ENCODE measurements at places on chromosomes 2 and 18.

DNA sequence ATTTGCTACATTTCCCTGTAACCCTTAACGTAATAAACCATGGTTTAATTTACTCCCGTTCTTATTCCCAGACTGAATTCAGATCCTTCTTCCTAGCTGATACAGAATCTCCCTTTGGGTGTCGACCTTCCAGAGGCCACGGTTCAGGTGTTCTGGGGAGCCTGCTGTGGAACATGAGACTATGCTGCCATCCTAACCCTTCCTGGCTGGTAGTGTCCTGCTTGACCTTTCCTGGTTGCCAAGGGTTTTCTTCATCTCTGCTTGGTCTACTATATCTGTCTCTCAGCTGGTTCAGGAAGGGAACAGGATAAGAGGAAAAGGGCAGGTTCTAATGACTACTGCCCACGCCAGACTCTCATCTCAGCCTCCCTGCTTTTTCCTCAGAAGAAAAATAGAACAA lies 36.5 kb downstream of the STAT1 start:
- DNase-seq = no peak

- no peak for DNase-seq
Measured at GRCh38 chr18:62281684-62282083, 43.4 kb upstream of the TNFRSF11A start.

GRCh38 chr2:162103443-162104009 lies 29.5 kb upstream of the DPP4 start:
- DNase-seq = no peak

DNA sequence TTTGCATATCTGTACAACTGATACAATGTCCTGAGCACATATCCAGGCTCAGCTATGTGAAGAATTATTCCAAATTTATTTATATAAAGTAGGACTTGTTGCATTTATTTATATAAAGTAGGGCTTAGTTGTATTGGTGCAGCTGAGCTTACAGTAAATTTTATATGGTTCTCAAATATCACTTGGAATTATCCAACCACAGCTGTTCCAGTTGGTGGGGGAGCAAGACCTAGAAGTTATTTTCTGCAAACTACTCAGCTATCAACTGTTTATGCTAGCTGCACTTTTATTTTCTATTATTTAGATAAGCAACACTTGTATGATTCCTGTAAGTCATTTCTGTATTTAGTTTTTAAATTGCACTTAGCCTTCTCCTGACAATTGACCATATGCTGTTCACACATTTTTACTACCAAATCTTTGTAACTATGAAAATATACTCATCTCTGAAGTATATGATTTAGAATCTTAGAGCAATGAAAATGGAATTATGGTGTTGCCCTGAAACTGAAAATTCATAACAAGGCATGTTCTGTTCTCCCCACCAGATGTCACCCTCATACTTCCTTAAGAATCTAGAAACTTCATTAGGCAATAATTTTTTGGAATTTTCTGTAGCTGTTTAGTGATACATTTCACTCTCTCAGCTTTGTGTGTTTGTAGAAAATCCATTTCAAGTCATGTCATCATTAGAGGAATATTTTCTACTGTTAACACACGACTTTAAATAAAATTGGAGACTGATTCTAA lies 157.0 kb upstream of the CBLN2 start:
- DNase-seq = no peak

DNA sequence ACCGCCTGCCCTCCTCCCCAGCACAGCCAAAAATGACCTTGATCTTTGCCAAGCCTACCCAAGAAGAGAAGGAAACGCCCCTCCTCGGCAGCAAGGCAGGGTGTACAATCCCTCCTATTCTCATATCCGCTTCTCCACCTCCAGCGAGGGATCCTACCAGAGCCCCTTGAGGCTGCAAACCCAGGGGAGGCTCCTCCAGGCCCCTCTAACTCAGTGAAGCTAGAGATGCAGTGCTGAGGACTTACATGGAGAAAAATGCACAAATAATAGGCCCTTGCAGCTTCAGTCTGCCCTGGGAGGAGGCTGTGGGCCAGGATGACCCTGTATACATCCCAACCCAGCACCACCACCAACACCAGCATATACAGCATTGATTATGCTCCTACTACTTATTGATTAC lies 46.9 kb upstream of the POMC start:
- DNase-seq = no peak

- no peak for DNase-seq
Measured at GRCh38 chr2:36915627-36916026, 50.7 kb downstream of the STRN start.

DNA sequence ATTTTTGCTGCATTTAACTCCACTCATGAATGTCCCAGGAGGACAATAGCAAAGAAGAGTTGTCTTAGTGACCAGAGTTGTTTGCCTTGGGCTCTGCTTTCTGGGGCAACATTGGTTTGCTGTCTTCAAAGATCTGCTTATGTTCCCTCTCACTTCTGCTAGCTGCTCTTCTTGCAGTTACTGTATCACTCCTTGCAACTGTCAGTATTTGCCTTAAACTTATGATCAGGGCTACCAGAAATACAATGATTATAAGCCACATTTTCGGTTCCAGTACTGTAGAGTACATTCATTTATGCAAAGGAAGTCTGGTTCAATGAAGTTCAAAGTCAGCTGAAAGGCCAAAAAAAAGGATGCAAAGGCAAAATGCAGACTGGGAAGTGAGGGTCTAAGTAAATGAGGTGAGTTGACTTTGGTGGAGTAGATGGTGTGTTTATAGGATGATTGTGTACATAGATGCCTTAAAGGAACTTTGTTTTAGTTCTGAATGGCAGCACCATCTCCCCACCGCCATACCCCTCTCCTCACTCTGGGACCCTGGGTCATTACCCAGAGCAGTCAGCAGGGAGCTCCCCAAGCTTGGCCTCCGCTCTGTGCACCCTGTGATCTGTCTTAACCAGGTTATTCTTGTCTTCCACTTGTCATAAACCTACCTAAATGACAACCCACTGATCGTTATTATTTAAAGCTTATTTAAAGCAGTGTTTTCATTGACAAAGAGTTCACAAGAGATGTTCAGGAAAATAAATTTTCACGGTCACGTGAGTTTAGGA lies 236.0 kb downstream of the DOK6 start:
- DNase-seq = no peak

GRCh38 chr2:29310650-29311348 lies 195.6 kb downstream of the CLIP4 start:
- DNase-seq = no peak

- DNase-seq = no peak
Measured at GRCh38 chr2:112048887-112049286, 6.2 kb upstream of the TMEM87B start.

- DNase-seq = no peak
Measured at GRCh38 chr2:222844323-222844722, 16.5 kb upstream of the ACSL3 start.

GRCh38 chr18:6015364-6015763 lies 120.0 kb upstream of the TMEM200C start:
- DNase-seq = no peak

DNA sequence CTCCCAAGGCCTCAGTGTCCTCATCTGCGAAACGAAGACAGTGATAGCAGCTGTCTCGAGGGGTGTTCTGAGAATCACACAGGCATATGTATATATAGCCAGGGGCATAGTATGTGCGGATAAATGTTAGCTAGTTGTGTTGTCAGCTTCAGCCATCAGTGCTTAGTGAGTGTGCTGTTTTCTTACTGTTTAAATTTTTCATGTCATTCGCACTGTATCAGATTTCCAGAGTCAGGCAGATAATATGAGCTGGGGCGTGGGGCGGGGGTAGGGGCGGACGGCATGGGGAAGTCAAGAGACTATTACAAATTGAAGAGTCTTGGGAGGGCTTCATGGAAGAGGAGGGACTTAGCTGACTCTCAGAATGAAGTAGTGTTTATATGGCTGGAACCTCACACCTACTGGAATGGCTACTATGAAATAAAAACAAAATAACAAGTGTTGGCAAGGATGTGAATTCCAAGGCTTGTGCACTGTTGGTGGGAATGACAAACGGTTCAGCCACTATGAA lies 7.0 kb downstream of the TRAPPC12 start:
- no peak for DNase-seq

DNA sequence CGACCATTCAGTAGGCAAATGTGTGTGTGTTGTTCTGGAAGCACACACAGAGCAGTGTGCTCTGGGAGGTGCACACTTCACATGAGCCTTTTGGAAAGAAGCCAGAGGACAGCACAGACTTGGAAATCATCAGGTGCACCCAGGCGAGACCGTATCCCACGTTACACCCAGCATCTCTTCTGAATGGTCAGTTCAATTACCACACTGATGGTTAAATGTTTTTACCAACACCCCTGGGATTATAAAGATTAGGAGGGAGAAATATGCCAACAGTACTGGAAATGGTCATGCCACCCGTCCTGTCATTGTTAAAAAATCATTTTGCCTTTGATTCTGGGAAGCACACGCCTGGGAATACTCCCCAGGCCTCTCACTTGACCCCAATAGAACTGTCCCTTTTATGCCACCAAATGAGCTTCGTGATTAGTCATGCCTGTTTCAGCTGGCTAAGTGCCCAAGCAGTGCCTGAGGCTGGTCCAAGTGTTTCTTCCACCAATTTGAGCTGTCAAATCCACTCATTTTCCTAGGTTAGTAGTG lies 183.7 kb downstream of the NRP2 start:
- peak; percentile 21 for DNase-seq

GRCh38 chr2:102971701-102972100 lies 209.9 kb downstream of the TMEM182 start:
- no peak for DNase-seq

- no peak for DNase-seq
Measured at GRCh38 chr2:233862261-233862768, 5.9 kb downstream of the MSL3B start.

- DNase-seq = no peak
Measured at GRCh38 chr2:175576270-175576669, 394.8 kb upstream of the ATP5MC3 start.

- no peak for DNase-seq
Measured at GRCh38 chr18:72674710-72675109, 130.6 kb upstream of the CBLN2 start.

DNA sequence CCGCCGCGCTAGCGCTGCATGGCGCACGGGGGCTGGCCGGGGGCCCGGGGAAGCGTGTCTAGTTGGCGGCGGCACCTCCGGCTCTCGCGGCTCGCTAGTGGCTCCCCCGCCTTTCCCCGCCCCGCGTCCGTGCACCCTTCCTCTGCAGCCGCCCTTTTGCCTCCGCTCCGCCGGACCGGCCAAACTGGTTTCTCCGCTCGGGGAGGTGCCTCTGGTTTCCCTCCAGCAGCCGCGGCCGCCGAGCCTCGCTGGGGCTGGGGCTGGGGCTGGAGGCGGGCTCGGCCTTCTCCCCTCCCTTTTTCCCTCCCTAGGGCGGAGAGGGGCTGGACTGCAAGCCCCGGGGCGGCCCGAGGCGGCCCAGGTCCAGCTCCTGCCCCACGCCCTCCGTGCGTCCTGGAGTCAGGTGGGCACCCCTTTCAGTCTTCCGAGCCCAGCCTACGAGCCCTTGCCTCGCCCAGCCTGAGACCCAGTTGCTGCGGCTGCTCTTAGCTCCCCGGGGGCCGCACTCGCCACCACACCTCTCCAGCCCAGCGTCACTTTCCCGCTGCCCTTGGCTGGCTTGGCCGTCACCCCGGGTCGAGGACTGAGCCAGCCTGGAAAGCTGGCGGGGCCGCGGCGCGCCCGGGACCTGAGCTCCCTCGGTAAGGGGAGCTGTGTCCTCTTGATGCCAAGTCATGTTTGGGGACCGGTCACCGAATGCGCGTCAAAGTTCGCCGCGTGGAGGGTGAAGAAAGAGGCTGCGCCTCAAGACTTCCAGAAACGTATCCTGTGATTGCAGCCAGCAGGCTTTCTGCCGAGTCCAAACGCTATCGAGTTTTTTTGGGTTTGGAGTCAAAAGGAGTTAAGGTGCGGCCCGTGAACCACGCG lies at the start of gene ATP8B1:
TSS of gene ATP8B1 (minus strand) at position 213 of the 867 bp plus-strand sequence. CDS start 71,508 bp downstream, outside the sequence.
- peak; percentile 90 for DNase-seq

DNA sequence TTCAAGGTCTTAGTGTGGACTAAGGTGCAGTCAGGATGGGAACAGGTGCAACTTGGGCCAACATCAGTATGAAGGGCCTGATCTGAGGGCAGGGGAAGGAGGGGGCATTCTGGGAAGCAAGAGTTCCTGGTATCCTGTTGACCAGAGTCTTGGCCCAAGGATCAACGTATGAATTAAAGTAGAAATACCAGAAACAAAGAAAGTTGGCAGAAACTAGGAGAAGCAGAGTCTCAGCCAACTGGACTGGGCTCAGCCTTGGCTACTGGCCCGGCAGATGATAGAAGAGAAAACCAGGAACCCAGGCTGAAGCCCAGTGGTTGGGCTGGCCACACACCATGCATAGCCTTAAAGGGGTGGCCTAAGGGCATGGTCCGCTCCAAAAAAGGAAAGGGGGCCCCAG lies 2.3 kb downstream of the CETN1 start:
- DNase-seq = peak; percentile 39

DNA sequence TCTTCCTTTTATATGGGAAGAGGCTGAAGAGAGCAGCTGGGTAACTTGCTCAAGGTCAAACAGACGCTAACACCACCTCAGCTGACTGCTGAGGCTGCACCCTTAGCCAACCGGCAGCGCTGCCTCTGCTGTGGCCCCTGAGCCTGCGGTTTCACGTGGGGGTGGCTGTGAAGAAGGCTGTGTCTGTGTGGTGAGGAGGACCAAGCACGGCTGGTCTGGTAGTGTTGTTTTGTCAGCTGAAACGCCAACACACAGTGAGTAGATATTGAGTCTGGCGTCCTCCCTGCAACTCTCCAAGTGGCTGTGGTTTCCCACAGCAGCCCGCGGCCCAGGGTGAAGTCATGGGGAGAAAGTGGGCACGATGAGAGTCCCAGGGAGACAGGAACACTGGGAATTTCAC lies 69.6 kb downstream of the THNSL2 start:
- DNase-seq = no peak

DNA sequence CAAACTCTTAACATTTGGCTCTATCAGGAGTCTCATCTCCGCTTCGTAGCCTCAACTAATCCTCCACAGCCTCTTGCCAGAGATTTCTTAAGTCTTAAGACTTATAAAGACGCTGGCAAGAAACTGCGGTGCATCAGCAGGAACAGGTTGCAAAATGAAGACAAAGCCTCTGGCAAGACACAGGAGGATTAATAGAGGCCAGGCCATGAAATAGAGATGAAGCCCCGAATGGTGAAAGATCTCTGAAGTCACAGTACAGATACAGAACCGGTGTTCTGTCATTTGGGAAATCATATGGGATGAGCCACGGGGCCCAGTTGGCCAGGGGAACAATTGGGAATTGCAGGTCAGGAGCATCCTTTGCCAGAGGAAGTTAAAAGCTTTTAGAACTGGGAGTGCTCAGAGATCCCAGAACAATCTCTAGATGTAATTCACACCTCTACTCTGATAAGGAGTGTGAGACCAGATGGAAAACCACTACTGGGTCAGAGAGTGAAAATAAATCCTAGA lies 190.9 kb upstream of the FOSL2 start:
- no peak for DNase-seq

GRCh38 chr2:103847276-103847675 lies 1006.6 kb upstream of the POU3F3 start:
- DNase-seq = no peak
